Activated T-cell treated with anti-CD3 and anti-CD28 coated beads, Interleukin-2, amount 50 U/mL, for 1 hour (primary cell): ENCODE measurements at places on chromosomes 4 and X.

GRCh38 chrX:153725039-153725831 lies 579 bp downstream of the ABCD1 start:
- no peak for DNase-seq

GRCh38 chr4:114161809-114162208 lies 182.4 kb upstream of the ARSJ start:
- DNase-seq = no peak

- no peak for DNase-seq
Measured at GRCh38 chr4:107711831-107712230, 8.2 kb downstream of the PAPSS1 start.

DNA sequence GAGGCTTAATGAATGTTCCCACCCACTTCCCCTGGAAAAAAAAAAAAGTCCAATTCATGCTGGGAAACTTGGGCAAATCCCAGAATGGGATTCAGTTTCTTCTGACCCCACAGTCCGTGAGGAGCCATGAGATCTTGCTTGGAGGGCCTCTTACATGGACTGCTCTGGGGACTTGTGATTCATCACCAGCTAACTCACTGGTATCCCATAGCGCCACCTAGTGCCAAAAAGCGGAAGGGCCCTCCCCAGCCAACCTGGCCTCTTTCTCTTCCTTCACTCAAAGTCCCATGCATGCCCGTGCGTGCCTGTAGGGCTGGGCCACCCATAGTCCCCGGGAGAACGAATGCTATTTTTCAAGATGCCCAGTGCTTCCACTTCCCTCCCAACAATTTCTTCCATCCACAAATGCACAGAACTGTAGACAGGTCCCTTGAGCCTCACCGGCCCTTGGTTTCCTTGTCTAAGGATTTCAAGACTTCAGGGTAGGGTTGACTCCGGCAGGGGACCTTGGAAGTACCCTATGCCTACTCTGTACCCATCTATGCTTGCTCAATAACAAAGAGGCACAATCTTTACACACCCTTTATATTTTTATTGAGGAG lies 5.1 kb downstream of the RTL5 start:
- DNase-seq = peak; percentile 87

DNA sequence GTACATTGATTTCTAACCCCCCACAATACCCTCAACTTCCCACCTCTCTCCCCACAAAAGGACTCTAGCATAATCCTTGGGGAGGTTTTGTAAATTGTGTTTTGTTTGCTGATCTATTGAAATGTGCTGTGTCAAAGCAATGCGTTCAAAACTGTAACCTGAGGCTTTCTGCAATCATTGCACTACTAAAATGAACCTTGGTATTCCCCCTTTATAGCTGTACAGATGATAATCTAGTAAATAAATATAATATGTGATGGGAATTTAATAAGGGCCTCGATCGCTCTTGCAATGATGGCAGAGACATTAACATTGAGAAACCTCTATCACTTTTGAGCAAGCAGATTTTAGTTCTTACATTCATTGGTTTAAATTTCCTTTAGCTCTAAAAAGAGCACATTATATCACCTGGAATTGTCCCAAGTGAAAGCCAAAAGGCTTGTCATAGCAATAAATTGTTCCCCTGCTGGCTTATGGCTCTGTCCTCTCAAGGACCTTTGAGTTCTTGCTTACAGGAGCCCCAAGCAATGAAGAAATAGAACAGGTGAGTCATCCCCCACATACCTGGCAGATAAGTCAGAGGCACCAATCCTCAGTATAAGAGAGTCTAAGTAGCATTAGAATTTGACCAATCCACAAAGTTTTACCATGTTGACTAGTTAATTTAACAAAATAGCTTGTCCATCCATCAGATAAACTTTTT lies 18.4 kb upstream of the ACE2 start:
- no peak for DNase-seq

- DNase-seq = no peak
Measured at GRCh38 chr4:123116412-123116811, 194.0 kb upstream of the NUDT6 start.

GRCh38 chrX:34584781-34585180 lies 72.3 kb downstream of the TMEM47 start:
- DNase-seq = no peak

- DNase-seq = no peak
Measured at GRCh38 chrX:124401696-124402095, 55.3 kb downstream of the SH2D1A start.

DNA sequence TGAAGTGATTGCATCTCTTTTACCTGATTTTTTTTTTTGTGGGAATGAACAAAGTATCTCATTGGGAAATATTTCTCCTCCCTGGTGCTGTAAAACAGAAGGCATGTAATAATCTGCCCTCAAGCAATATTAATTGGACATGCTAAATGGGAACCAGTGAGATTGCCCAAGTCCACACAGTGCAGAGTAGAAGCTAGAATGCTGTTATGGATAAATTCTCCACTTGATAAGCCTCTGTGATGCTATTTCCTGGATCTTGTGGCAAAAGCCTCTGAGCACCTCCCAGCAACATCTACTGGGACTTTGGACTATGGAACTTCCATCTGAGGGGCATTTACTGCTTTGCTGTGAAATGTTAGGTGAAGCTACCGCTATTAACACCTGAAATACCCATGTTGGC lies 46.9 kb upstream of the YTHDC1 start:
- DNase-seq = no peak

GRCh38 chr4:14650127-14650526 lies 352.2 kb upstream of the CPEB2 start:
- DNase-seq = no peak

GRCh38 chr4:38390969-38391545 lies 272.9 kb upstream of the KLF3 start:
- no peak for DNase-seq

- DNase-seq = no peak
Measured at GRCh38 chrX:33032700-33033099, 178.6 kb downstream of the DMD start.

DNA sequence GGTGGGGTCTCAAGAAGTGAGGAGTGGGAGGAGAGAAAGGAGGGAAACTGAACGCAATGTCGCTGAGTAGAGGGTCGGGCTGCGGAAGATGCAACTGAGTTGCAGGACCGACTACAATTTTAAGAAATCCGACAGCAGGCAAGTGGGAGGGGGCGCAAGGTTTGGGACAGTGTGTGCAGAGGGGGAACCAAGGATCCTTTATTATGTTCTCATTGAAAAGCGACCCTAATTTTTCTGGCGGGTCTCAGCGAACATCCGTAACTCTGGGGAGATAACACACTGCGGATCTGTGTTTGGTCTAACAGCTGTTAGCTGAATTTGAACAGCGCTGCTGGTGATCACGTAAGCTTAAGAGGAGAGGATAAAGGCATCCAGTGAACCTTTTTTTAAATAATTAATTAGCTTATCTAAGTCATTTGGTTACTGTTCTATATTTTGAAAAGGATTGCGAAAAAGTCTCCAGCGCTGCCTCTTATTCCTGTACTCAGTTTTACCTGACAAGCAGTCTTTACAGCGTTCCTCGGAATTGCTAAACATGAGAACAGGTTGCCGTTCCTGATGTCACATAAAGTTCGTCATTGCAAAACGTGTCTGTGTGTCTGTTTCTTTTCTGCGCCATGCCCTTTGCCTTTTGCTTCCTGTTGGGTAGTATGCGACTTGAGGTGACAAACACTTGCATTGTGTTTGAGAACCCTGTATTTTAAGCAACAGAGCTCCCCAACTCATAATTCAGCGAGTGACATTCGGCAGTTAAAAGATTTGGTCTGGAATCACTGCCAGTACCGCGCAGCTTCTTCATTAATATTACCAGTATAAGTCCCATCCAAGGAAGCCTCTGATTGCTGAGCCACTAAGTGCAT lies 1.3 kb downstream of the HTR2C start:
- DNase-seq = no peak
